Stromal cell of bone marrow (primary cell): ENCODE measurements at places on chromosomes 6 and 20.

GRCh38 chr20:38680500-38681306 lies 43.6 kb upstream of the SLC32A1 start:
- DNase-seq, result peak; percentile 13

GRCh38 chr6:111838749-111839484 lies 34.3 kb downstream of the FYN start:
- no peak for DNase-seq

DNA sequence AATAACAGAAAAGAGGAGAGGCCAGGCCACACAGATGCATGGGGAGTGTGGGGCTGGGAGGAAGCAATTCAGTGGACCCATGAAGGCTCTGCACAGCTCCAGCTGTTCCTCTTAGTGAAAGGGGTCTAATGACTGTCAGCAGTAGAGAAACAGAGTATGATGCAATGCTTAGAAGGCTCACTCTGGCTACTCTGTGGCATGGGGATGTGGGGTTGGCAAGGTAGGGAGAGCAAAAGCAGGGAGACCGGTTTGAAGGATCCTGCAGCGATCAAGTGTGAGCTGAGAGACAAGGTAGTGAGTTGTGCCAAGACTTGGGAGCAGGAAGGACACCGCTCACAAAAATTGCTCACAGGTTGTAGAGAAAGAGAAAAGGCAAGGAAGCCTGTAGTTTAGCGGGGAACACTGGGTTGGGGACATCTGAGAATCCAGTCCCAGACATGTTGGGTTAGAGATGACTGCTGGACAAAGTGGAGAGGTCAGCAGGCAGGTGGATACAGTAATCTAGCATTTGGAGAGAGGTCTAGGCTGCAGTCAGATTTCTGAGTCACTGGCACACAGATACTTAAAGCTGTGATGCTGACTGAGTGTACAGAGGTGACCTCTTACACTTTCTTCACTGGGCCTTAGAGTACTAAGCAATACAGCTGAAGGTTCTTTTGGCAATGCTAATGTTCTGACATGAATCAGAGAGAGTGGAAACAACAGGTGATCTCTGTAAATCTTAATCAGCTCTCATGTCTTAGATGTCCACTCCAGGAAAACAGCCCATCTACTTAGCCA lies 27.1 kb downstream of the NAPB start:
- no peak for DNase-seq

- DNase-seq, result no peak
Measured at GRCh38 chr20:25544311-25544710, 41.0 kb downstream of the NINL start.

DNA sequence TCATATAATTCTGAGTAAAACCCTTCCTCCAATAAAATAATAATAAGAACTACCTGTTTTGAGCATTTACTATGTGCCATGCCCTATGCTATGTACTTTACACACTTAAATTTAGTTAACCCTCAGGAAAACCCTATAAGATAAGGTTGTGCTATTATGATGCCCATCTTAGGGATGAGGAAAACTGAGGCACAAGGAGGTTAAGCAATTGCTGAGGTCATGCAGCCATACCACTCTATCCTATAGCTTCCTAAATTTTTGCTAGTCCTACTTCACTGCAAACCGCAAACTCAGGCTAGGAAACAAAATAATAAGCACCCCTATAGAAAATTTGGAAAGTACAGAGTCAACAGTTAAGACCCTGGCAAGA lies 38.9 kb upstream of the GFOD1 start:
- no peak for DNase-seq
